ENCODE measurements at places on chromosomes 7 and 10.

GRCh38 chr7:2059964-2060700 is 172.6 kb downstream of the MAD1L1 start:
- ATAC-seq, result no peak

DNA sequence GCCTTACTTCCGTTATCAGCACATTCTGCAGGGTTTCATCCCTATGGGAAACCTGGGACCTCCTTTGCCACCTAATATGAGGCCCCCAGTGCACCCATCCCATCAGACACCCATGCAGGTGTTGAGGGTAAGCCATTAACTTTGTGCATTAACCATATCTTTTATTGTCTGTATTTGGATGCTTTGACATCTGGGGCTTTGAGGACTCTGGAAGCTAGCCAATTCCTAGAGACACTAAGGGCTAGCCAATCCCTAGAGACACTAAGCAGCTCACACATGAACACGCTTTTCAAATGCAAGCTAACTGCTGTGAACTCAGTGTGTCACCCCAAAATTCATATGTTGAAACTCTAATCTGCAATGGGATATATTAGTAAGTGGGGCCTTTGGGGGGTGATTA is 272.5 kb upstream of the COBL start:
- ATAC-seq, result no peak

GRCh38 chr7:107501593-107501992 is 31.7 kb downstream of the GPR22 start:
- no peak for ATAC-seq

GRCh38 chr7:19144661-19145433 is at the start of gene FERD3L:
Gene FERD3L (minus strand): TSS chr7:19145421. CDS start chr7:19145362, 59 bp downstream.
- ATAC-seq, result no peak

GRCh38 chr10:102801978-102802377 is 35.2 kb downstream of the CYP17A1 start:
- no peak for ATAC-seq

DNA sequence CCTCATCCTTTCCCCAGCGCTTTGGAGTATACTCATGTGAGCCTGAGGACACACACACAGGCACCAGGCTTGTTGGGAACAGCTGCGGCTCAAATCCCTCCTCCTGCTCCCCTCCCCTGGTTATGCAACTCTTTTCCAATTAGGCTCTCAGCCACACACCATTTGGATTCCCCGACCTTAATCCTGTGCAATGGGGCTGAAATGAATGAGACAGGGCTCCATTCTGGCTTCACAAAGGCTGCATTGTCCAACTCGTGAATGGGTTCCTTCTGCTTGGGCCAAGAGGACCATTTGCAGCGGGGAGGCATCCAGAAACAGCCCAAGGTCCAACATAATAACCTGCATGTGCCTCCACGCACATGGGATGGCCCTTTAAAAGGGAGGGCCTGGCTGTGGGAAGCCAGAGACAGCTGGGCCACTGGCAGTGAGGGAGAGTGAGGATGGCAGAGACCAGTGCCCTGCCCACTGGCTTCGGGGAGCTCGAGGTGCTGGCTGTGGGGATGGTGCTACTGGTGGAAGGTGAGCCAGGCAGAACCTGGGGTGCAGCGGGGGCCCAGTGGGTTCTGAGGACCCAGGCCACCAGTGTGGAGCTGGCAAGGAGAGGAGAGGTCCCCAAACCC is at the start of gene RGR:
TSS of gene RGR (plus strand) at position 403 of the 620 bp plus-strand sequence. CDS start at position 441, 38 bp downstream.
- no peak for ATAC-seq
